ENCODE measurements at places on chromosomes 6 and 20.

DNA sequence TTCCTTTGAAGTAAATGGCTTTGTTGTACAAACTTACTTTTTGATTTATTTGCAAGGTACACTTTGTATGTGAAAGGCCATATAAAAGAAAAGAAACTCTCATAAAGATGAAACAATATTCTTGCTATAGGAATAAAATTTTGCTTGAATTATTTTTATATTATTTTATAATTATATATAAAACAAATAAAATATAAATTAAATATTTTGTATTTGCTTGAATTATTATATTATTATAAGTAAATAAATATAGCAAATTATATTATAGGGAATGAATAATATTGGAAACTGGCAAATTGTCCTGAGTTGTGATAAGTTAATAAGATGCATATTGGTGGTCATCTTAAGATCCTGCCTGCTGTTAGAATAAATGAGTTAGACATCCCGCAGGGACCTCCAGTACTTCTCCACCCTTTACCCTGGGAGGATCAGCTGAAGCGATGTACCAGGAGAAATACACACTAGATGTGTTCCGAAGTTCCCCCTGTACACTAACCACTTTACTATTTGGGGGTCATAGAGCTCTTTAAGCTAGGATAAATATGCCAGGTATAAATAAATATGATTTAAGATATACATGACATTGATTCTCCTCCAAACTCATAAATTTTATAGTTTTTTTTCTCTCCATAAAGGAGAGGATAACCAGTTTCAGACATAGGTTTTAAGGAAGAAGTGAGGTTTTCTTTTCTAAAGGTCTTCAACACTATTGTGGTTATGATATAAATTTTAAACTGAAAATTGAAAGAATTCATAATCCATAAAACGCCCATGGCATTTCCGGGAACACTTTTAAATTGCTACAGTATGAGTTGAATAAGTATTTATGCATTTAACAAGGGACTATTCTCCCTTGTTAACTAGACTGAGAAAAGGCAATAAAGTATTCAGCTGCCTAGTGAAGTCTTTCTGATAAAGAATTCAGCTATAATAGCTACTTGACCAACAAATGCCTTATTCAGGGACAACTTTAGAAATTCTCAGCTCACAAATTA lies 486.3 kb upstream of the MARCKS start:
- DNase-seq, result no peak

GRCh38 chr20:47741669-47742608 lies 43.3 kb downstream of the SULF2 start:
- DNase-seq, result no peak

GRCh38 chr6:45661661-45662060 lies 283.9 kb upstream of the SUPT3H start:
- no peak for DNase-seq

DNA sequence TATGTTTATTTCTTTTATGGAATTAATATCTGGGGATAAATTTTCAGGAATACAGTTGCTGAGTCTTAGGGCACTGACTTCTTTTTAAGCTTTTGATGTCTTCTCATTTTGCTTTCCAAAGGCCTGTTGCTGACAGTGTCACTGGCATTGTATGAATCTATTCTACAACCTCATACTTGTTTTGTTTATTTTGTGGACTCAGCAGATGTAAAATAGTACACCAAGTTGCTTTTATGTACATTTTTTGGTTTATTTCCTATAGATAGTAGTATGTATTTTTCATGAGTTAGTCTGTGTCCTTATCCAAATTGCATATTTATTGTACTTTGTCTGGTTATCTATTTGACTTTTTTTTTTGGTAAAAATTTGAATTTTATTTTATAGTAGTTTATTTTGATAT lies 35.0 kb downstream of the FAM162B start:
- no peak for DNase-seq

- no peak for DNase-seq
Observed at GRCh38 chr6:46638650-46639049, 14.0 kb downstream of the CYP39A1 start.

- DNase-seq, result no peak
Observed at GRCh38 chr6:117195728-117196127, 69.6 kb upstream of the VGLL2 start.

DNA sequence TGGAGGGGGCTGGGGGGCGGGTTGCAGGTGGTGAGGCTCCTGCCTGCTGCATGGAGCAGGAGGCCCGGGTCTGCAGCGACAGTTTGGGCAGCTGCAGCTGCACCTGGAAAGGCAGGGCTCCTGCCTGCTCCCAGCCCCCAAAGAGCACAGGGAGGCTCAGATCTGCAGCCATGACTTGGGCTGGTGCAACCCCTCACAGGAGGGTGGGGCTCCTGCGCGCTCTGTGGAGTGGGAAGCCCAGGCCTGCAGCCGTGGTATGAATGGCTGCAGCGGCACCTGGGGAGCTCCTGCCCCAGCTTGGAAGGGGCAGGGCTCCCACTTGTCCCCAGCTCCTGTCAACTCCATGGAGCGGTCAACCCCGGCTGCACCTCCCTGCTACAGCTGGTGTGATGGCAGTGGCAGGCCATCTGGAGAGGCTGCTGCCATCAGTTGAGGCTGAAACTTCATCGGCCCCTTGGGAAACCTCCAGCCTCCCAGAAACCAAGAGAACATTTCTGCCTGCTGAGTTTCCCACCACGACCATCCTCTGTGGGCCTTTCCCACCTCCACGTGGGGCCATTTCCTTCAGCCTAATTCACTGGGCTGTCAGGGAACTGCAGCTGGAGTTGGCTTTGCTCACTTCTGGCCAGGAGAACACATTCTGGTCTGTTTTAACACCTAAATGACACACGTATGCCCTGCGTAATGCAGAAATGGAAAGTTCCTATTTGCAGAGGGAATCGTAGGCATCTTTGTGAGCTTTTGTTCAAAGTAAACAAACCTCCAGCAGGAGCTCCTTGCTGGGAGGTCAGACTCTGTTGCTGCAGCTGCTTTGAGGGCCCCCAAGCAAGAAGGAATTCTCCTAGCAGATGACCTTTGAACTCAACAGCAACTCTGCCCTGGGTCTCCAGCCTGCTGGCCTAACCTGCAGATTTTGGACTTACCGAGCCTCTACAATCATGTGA lies 429.0 kb downstream of the PREX1 start:
- DNase-seq, result no peak
